ENCODE measurements at places on chromosomes 3 and 15.

- no peak for DNase-seq
Measured at GRCh38 chr15:82972990-82973389, 13.0 kb upstream of the RAMAC start.

- DNase-seq: no peak
Measured at GRCh38 chr3:122943828-122944190, 83.8 kb downstream of the SEMA5B start.

GRCh38 chr3:113166719-113167492 lies 44.5 kb upstream of the BOC start:
- no peak for DNase-seq

DNA sequence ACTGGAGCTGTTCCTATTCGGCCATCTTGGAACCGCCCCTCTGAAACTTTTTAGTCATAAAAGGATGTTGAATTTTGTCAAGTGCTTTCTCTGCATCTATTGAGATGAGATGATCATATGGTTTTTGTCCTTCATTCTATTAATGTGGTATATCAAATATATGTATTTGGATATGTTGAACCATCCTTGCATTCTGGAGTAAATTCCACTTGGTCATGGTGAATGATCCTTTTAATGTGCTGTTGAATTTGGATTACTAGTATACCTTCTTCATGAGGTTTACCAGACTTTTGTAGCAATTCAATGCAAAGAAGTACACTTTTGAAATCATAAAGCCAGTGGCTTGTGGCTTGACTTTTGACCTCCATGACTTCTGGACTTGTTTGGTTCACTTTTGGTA lies 33.4 kb upstream of the XRN1 start:
- DNase-seq: no peak

DNA sequence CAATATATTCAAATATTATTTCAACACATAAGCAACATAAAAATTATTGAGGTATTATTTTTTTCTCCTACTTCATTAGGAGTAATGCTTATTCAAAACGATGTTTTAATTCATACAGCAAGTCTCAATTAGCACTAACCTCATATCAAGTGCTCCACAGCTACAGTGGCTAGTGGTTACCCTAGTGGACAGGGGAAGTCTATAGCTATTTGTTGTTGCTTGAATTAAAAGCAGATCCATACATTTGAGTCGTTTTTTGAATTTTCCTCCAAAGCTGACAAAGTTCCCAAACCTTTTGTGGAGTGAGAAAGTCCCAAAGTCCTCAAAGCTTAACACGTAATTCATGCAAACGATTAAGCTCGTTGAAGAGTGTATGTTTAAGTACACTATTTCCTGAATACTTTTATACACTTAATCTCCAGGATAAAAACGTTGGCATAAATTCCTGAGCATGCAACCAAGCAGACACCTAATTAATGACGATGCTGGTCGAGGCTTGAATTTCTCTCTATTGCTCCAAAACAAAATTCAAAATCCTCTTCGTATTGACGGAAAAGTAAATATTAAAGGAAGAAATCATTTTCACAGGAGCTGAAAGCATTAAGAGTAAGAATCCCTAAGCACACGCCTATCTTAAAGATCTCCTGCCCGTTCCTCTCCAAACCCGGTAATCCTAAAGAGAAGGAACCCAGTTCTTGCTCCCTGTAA lies 985 bp downstream of the VPS13C start:
- no peak for DNase-seq

DNA sequence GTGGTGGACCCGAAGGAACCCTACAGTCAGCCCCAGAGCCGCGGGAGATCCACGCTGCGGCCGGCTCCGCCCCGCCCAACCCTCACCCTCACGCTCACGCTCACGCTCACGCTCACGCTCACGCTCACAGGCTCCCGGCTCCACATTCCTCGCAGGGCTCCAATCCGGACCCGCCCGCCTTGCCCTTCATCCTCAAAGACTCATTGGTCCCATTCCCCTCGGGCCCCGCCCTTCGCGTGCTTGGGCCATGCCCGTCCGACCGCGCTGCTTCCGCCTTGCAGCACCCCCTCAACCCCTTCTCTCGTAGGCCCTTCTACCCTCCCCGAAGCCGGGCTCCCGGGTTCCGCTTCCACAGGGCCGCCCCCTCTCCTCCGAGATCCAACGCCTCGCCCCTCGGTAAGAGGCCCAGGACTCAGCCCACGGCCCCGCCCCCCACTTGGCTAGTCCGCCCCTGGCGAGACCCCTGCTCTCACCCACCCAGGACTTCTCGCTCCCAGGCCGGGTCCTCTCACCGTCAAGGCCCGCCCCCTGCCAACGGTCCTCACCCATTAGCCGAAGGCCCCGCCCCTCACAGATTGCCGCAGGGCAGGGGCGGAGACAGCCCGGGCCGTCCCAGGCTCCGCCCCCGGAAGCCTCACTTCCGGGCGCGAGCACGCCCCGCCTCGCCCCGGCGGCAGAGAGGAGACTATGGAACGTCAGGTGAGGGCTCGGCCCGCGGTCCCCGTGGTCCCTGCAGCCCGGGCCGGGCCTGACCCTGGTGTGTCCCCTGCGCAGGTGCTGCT lies at the start of gene APEH:
Gene APEH, plus strand, starts transcription at position 637 of the 782 bp plus-strand sequence. Its CDS starts 51 bp downstream, at position 688.
- peak; percentile 95 for DNase-seq

- no peak for DNase-seq
Measured at GRCh38 chr3:33791477-33792166, 6.8 kb upstream of the PDCD6IP start.
